Psoas muscle (tissue), 8 donors: ENCODE measurements at places on chromosomes 6 and 20.

DNA sequence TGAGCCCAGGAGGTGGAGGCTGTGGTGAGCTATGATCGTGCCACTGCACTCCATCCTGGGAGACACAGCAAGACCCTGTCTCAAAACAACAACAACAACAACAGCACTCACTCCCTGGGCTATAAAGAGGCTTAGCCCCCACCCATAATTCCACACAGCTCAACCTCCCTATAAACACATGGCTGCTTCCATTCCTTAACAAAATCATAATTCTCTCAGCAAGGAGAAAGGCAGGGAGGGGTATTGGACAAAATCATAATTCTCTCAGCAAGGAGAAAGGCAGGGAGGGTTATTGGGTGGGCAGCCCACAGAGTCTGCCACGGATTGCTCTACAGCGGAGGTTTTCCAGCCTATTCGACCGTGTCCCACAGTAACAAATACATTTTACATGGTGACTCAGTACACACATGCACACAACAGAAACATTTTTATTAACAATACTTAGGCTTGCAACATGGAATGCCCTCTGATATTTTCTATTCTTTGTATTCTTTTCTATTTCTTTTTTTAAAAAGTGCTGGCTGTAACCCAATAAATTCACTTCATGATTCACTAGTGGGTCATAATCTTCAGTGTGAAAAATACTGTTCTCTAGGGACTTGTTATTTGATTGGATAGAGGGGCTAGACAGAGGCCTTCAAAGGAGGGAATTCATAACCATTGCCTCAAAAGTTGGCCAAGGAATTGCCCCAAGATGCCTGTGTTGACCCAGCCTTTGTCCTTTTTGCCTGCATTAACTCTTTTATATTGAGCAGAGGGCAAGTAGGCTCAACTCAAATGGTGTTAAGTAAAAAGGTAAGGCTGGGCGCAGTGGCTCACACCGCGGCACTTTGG lies 50.6 kb upstream of the ZMYND8 start:
- H3K27me3 ChIP-seq: no peaks in the 10 kb centered on the region
- no peak overlapping the region for H3K4me3 ChIP-seq
- no peak overlapping the region for H3K27ac ChIP-seq
- H3K4me1 ChIP-seq: peaks cover 32% of the 10 kb centered on the region
- H3K36me3 ChIP-seq: no peaks in the 10 kb centered on the region

GRCh38 chr20:34268851-34269636 lies 27.8 kb downstream of the ASIP start:
- H3K36me3 ChIP-seq: no peaks in the 10 kb centered on the region
- peak overlapping the region; percentile 53 for H3K4me3 ChIP-seq
- no peaks in the 10 kb centered on the region for H3K4me1 ChIP-seq

GRCh38 chr6:23106951-23107350 lies 537.6 kb downstream of the HDGFL1 start:
- H3K27me3 ChIP-seq: no peaks in the 10 kb centered on the region
- DNase-seq: no peak
- no peaks in the 10 kb centered on the region for H3K36me3 ChIP-seq
- H3K4me1 ChIP-seq: no peaks in the 10 kb centered on the region

GRCh38 chr6:90538278-90539046 lies 48.4 kb downstream of the MAP3K7 start:
- no peak overlapping the region for H3K27ac ChIP-seq
- no peaks in the 10 kb centered on the region for H3K27me3 ChIP-seq
- H3K4me1 ChIP-seq: no peaks in the 10 kb centered on the region
- H3K36me3 ChIP-seq: no peaks in the 10 kb centered on the region
- H3K4me3 ChIP-seq: no peak overlapping the region
- no peak for DNase-seq

- DNase-seq: no peak
- no peak overlapping the region for H3K4me3 ChIP-seq
- no peak overlapping the region for H3K27ac ChIP-seq
- no peaks in the 10 kb centered on the region for H3K4me1 ChIP-seq
- no peaks in the 10 kb centered on the region for H3K27me3 ChIP-seq
Measured at GRCh38 chr6:77880501-77880900, 227.7 kb downstream of the MEI4 start.

DNA sequence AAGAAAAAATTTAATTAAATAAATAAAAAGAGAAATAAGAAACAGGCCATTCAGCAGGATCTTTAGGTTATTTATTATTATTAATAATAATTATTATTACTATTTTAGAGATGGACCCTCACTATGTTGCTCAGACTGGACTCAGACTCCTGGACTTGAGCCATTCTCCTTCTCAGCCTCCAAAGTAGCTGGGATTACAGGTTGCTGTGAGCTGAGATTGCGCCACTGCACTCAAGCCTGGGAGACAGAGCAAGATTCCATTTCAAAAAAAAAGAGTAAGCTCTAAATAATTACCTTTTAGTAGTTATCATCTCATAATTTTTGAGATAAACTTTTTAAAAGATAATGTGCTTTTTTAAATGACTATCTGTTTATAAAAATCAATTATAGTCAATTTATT lies 1102.8 kb upstream of the GJE1 start:
- no peak overlapping the region for H3K4me3 ChIP-seq
- H3K27me3 ChIP-seq: no peaks in the 10 kb centered on the region
- no peaks in the 10 kb centered on the region for H3K4me1 ChIP-seq
- H3K36me3 ChIP-seq: no peaks in the 10 kb centered on the region

- H3K27ac ChIP-seq: no peak overlapping the region
- H3K36me3 ChIP-seq: no peaks in the 10 kb centered on the region
- H3K27me3 ChIP-seq: no peaks in the 10 kb centered on the region
- DNase-seq: no peak
- no peaks in the 10 kb centered on the region for H3K4me1 ChIP-seq
Measured at GRCh38 chr6:90458353-90459224, 128.3 kb downstream of the MAP3K7 start.

GRCh38 chr6:27791182-27791943 lies 120.8 kb downstream of the OR2B2 start:
- H3K36me3 ChIP-seq: no peaks in the 10 kb centered on the region
- no peaks in the 10 kb centered on the region for H3K27me3 ChIP-seq
- no peaks in the 10 kb centered on the region for H3K4me1 ChIP-seq
- H3K27ac ChIP-seq: no peak overlapping the region

DNA sequence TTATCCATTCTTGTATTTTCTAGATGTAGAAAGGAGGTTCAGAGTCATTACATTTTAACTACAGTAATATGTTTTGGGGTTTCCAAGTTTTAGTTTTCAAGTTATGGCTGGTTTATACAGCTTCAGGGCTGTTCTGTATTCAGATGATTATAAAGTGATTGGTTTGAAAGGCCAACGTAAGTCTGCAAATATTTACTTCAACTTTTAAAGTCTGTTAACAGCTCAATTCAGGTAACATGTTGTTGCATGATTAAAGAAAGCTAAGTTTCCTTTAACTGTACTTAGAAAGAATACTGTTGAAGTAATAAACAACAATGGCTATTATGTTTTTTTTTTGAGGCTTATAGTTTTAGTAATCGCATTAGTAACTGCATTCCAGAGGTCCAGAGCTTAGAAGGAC lies 22.8 kb upstream of the GCLC start:
- H3K4me1 ChIP-seq: no peaks in the 10 kb centered on the region
- H3K4me3 ChIP-seq: no peak overlapping the region
- DNase-seq: no peak
- H3K27ac ChIP-seq: no peak overlapping the region
- no peaks in the 10 kb centered on the region for H3K36me3 ChIP-seq
- H3K27me3 ChIP-seq: no peaks in the 10 kb centered on the region

DNA sequence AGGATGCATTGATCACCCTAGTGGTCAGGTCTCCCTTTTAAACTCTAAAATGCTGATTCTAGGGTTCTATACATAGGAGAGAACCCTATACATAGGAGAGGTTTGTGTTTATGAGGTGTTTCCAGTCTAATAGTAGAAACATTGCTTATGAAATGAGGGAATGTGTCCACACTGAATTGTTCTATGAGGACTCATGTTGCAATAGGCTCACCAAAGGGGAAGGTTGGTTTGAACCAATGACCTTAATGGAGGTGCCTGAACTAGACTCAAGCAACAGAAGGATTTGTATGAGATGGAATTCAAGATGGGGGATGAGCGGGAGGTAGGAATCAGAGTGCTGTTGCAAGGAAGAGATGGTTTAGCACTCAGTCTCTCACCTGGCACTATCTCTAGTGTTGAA lies 33.5 kb upstream of the UBR2 start:
- H3K4me3 ChIP-seq: no peak overlapping the region
- no peaks in the 10 kb centered on the region for H3K4me1 ChIP-seq
- no peak for DNase-seq
- no peaks in the 10 kb centered on the region for H3K36me3 ChIP-seq
- H3K27ac ChIP-seq: no peak overlapping the region

DNA sequence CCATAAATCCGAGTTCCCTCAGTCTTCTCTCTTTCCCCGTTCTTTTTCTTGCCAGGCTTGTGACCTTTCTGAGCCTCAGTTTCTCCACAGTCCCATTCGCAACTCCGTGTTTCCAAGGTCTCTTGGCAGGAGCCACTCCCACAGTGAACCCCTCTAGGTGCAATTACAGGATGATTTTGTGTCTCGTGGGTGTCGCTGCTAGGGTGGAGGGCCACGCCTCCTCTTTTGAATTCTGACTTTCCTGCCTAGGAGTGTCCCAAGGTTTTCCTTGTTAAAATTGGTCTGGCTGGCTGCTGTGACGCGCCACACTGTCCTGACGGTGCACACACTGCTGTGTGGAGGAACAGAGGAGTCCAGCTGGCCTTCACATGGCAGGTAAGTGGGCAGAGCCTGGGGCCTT lies at the start of gene TGM6:
TSS of gene TGM6 (plus strand) at position 301 of the 400 bp plus-strand sequence. CDS start at position 369, 68 bp downstream.
- no peak for DNase-seq
- no peaks in the 10 kb centered on the region for H3K27me3 ChIP-seq
- H3K36me3 ChIP-seq: no peaks in the 10 kb centered on the region
- H3K4me3 ChIP-seq: no peak within 1 kb of the TSS
- H3K4me1 ChIP-seq: no peaks in the 10 kb centered on the region

DNA sequence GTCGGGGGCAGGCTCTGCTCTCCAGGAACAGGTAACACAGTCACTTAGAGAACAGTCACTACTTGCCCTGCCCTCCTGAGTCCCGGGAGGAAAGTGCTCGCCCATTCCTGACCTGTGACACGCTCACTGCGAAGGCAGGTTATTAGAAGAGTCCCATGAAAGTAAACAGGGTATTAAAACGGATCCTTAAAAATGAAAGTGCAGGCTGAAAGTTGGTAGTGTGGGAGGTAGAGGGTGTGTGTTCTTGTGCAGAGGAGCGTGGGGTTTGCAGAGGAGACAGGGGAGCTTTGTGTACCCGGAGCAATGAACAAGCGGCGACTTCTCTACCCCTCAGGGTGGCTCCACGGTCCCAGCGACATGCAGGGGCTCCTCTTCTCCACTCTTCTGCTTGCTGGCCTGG lies at the start of gene CCN6:
TSS of gene CCN6 (plus strand) at position 104 of the 400 bp plus-strand sequence. CDS start at position 358, 254 bp downstream.
- H3K36me3 ChIP-seq: no peaks in the 10 kb centered on the region
- H3K4me3 ChIP-seq: no peak within 1 kb of the TSS

DNA sequence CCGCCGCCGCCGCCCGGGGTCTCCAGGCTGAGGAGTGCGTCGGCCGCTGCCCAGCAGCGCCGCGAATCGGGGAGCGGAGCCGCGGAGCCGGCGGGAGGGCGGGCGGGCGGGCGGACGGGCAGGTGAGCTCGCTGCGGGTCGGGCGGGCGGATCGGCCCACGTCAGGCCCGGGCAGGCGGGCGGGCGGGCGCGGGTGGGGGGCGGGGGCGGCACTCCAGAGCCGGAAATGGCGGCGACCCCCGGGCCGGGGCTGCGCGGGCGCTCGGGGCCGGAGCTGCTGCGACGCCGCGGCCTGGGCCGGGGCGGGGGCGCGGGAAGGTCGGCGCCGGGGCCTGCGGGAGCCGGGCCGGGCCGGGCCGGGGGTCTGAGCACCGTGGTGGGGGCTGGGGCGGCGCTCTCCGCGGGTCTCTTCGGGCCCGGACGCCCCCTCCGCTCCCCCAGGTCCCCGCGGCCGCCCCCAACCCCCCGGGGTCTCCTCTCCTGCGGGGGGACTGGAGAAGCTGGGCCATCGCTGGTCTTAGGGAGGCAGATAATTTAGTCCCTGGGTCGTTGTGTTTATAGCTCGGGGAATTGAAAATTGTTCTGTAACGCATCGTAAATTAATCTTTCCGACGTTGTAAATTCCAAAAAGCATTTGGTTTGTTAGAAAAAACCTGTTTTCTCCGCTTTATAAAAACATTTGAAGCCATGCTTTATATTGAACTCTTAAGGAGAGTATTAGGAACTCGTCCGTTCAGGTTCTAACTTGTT lies 451 bp downstream of the DNAJC5 start:
- DNase-seq: no peak
- peak overlapping the region; percentile 79 for H3K27ac ChIP-seq
- peak overlapping the region; percentile 70 for H3K4me3 ChIP-seq
- no peaks in the 10 kb centered on the region for H3K27me3 ChIP-seq
- no peaks in the 10 kb centered on the region for H3K36me3 ChIP-seq
- H3K4me1 ChIP-seq: peaks cover 28% of the 10 kb centered on the region

DNA sequence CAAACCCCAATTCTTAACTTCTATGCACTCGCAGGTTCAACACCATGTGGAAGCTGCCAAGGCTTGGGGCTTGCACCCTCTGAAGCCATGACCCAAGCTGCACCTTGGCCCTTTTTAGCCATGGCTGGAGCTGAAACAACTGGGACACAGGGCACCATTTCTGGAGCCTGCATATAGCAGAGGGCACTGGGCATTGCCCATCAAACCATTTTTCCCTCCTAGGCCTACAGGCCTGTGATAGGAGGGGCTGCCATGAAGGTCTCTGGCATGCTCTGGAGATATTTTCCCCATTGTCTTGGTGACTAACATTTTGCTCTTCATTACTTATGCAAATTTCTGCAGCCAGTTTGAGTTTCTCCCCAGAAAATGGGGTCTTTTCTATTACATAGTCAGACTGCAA lies 484.7 kb downstream of the EPHA7 start:
- no peak for DNase-seq
- no peak overlapping the region for H3K4me3 ChIP-seq
- no peaks in the 10 kb centered on the region for H3K27me3 ChIP-seq
- no peaks in the 10 kb centered on the region for H3K36me3 ChIP-seq
- H3K4me1 ChIP-seq: no peaks in the 10 kb centered on the region

DNA sequence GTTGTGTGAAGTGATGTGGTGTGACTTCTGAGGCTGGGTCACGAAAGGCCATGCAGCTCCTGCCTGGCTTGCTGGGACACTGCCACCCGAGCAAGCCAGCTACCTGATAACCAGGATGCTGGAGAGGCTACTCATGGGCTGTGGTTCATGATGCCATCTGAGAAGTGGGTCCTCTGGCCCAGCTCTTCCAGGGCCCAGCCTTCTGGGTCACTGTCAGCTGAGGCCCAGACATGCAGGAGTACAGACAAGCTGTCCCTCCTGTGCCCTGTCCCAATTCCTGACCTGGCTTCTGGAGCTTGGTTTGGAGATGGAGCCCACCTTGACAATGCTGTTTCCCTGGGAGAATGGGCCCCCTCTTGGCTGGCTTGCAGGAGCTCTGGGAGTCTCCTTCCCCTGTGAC lies 87.0 kb downstream of the DHX35 start:
- no peak for DNase-seq
- H3K4me3 ChIP-seq: no peak overlapping the region
- no peak overlapping the region for H3K27ac ChIP-seq
- H3K36me3 ChIP-seq: no peaks in the 10 kb centered on the region
- H3K27me3 ChIP-seq: no peaks in the 10 kb centered on the region

DNA sequence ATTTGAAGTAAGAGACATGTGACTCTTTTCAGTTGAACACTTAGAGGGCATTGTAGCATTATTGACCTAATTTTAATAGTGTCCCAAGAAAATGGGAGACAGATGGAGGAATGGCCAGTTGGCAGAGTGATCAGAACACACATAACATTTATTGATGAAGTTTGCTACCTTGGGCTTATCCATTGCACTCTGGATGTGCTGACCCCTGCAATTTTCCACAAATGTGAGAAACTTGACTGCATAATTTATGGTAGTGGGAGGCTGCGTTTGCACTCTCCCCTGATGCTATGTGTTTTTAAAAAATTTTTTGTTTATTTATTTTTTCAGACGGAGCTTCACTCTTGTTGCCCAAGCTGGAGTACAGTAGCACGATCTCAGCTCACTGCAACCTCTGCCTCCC lies 95.9 kb downstream of the ZFAND3 start:
- H3K27me3 ChIP-seq: no peaks in the 10 kb centered on the region
- H3K4me1 ChIP-seq: peaks cover 37% of the 10 kb centered on the region
- DNase-seq: no peak
